ENCODE measurements at places on chromosomes 12 and 14. TPM values are rescaled to one million over a fixed set of nuclear protein-coding genes. Genes with fewer than 3 reads are reported as not detected.
A peak's percentile ranks its signal among the peaks of the same experiment; 100 is the strongest.

DNA sequence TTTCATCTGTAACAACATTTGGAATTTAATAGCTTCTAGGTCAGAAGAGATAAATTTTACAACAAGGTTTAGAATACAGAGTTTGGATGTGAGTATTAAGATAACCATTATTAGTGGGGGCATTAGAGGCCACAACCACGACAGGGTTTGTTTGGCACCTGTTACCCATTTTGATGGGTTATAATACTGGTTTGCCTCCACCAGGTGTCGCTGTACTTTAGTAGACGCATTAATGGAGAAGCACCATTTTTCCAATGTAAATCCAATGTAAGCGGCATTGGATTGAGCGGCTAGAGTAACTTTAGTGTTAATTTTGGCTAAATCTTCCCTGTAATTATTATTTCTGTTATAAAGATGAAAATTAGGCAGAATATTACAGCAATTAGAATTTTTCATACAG is 136.2 kb downstream of the SLCO1B3 start:
- DNase-seq, result no peak

DNA sequence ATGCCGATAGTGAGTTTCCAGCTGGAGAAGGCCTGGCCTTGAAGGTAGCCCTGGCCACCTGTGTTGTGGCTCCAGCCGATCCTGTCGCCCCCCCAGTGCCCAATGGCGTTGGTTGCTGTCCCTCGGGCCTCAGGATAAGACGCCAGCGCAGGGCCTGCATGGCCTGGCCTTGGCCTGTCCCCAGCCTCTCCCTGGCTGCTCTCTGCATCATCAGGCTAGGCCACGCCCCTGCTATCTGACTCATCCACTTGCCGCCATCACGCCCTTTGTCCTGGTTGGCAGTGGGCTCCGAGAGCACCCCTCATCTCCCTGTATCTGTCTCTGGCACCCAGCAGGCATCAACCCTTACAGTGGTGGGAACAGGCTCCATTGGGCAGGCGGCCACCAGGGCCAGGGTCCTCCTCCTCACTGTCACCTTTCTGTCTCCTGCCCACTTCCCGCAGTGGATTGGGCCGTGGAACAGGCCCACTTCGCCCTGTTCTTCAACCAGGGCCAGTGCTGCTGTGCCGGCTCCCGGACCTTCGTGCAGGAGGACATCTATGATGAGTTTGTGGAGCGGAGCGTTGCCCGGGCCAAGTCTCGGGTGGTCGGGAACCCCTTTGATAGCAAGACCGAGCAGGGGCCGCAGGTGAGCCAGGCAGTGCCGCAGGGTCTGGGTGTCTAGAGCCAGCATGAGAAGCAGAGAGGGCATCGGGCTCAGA is 25.6 kb downstream of the ALDH2 start:
- no peak for DNase-seq

Gene RNFT2
- total RNA-seq, result 15.3 TPM

Gene CMA1
- not detected for total RNA-seq

GRCh38 chr12:133227281-133227852 is 8.3 kb downstream of the ANHX start:
- no peak for DNase-seq

DNA sequence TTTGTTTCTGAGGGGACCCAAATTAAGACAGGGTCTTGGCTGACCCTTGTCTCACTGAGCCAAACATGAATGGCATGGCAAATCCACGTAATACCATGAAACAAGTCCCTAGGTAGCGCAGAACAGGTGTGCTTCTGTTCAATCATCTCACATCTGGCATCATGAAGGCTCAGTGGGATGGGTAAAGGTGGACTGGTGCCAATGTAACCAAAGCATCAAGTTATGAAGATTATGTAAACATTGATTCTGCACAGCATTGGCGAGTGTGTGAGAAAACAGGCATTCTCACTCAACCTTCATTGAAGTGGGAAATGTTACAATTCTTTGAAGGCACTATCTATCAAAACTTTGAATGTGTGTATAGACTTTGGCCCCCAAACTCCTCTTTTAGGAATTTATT is 41.9 kb downstream of the PTGER2 start:
- no peak for DNase-seq

GRCh38 chr12:131912518-131913274 is 16.4 kb upstream of the PUS1 start:
- peak; percentile 37 for DNase-seq

- DNase-seq, result peak; percentile 63
Observed at GRCh38 chr12:104695453-104696148, 238.9 kb downstream of the CHST11 start.

Gene RTL1
- 0.99 TPM for total RNA-seq

Gene AJUBA
- total RNA-seq, result 27.7 TPM

DNA sequence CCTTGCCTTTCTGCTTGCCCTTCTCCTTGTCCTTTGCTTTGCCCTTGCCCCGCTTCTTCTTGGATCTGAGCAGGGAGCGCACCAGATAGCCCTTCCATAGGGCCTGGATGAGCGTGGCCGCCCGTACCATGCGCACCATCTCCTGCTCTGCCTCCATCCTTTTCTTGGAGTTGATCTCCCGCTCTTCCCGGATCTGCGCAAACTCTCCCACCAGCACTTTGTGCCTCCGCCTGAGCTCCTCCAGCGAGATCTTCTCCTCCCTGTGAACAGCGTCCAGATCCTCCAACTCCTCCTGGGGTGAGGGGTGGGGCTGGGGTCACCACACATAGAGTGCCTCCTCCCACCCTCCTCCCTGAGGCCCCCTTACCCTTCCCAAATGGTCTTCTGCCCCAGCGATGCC is 10.1 kb downstream of the RITA1 start:
- DNase-seq, result no peak

Gene METTL17
- 31.1 TPM for total RNA-seq

Gene CFAP54
- 21.3 TPM for total RNA-seq

Gene ACSS3
- total RNA-seq, result 32.1 TPM
